CD8-positive, alpha-beta memory T cell (primary cell): ENCODE measurements at places on chromosomes 6 and 20. TPM values are rescaled to one million over a fixed set of nuclear protein-coding genes. Genes with fewer than 3 reads are reported as not detected.

- peaks cover 94% of the 10 kb centered on the region for H3K4me1 ChIP-seq
- H3K4me3 ChIP-seq, result no peak overlapping the region
- no peaks in the 10 kb centered on the region for H3K27me3 ChIP-seq
- peak; percentile 49 for DNase-seq
Measured at GRCh38 chr6:158808941-158809678, 10.1 kb downstream of the EZR start.

- H3K4me3 ChIP-seq, result no peak overlapping the region
- DNase-seq, result no peak
- no peak overlapping the region for H3K27ac ChIP-seq
- no peaks in the 10 kb centered on the region for H3K36me3 ChIP-seq
Measured at GRCh38 chr6:153957394-153957793, 81.6 kb upstream of the OPRM1 start.

DNA sequence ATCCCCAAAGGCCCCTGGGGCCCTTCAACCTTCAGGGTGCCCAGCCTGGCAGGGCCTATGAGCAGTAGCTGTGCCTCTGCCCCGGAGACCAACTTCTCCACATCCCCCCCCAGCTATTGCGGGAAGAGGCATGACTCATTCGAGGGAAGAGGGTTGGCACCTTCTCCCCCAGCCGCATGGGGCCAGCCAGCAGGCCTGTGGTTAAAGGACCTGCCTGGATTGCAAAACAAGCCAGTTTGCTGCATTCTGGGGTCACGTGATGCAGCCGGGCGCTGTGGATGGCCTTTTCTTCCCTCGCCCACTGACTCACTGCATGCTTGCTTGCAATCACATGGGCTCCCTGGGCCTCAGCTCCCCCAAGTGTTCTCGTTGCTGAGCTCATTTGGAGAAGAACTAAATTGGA lies 182.5 kb downstream of the MAFB start:
- no peaks in the 10 kb centered on the region for H3K27me3 ChIP-seq
- H3K4me3 ChIP-seq, result no peak overlapping the region
- H3K36me3 ChIP-seq, result no peaks in the 10 kb centered on the region
- H3K27ac ChIP-seq, result no peak overlapping the region
- no peaks in the 10 kb centered on the region for H3K4me1 ChIP-seq

DNA sequence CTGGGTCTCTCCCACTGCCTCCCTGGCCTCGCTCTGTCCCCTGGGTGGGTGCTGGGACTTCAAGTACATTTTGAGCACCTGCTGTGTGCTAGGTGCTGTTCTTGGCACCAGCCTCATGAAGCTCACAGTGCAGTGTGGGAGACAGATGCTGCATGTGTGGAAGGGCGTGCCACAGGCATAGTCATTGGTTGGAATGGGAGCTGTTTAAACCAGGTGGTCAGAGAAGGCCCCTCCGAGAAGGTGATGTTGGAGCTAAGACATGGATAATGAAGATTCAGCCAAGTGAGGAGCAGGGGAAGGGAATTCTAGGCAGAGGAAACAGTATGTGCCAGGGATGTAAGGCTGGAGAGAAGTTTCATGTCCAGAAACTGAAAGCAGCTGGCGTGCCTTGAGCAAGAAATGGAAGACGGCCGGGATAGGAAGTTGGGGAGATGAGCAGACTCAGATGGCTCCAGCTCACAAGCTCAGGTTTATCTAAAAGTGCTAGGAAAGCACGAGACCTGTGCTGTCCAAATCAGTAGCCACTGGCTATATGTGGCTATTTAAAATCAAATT lies 9.9 kb downstream of the LPIN3 start:
- no peaks in the 10 kb centered on the region for H3K36me3 ChIP-seq
- H3K27ac ChIP-seq, result no peak overlapping the region
- H3K27me3 ChIP-seq, result no peaks in the 10 kb centered on the region
- no peak for DNase-seq
- no peak overlapping the region for H3K4me3 ChIP-seq
- H3K4me1 ChIP-seq, result no peaks in the 10 kb centered on the region

Gene BACH2
- 41.8 TPM for total RNA-seq
